ENCODE measurements at places on chromosomes 4 and X. TPM values are rescaled to one million over a fixed set of nuclear protein-coding genes. Genes with fewer than 3 reads are reported as not detected.

GRCh38 chr4:15416357-15417232 lies 11.2 kb upstream of the C1QTNF7 start:
- DNase-seq = no peak

DNA sequence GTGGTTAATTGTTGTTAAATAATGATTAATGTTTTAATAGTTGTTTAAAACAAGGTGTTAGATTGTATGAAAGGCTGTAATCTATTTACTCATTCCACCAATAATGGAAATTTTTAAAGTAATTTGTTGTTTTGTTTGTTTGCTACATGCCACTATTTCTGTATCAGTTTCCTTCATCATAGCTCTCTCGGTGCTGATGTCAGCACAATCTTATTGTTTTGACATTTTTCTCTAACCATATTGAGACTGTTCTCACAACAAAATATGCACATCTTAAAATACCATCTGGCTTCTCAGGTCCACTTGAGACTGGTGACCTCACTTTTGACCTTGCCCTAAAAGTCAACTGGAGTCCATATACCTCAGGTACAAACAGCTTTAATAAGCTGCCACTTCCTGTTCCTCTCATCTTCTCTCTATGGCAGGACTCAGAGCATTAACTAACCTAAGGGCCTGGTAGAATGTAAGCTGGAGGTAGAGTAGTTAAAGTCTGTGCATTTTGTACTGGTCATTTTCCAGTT lies 1.0 kb upstream of the GUCY1B1 start:
- DNase-seq = no peak

DNA sequence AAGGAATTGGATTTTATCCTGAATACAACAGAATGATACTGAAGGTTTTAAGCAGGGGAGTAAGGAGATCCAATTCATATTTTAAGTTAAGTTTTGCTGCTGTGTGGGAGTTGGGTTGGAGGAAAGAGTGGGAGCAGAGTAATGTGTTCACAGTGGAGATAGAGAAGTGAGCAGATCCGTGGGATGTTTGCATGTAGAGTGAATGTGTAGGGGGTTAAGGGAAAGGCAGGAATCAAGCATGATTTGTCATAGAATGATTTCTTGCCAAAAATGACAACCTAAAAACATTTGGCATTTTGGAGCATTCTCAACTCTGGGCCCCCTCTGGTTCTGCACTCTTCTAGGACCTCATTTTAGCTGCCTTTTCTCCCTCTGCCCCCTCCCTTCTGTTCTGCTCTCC lies 76.6 kb downstream of the ARHGAP10 start:
- no peak for DNase-seq

DNA sequence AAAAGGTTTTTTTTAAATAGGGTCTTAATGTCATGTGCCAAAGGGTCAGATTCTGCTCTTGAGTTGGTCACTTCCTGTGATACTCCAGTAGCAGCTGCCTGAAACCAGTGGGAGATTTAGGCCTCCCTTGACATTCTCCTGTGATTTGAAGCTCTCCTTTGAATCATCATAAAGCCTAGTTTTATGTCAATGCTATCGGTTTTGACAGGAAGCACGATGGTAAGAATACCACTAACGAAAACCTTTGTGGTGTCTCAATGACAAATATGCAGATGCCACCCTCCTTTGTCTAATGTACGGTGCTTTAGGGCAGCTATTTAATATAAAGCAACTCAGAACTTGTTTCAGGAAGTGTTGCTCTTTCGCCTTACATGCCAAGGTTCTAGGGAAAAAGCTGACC lies 44.2 kb downstream of the CCNI start:
- no peak for DNase-seq

- DNase-seq = no peak
Measured at GRCh38 chrX:9940421-9940820, 26.7 kb upstream of the CLDN34 start.

DNA sequence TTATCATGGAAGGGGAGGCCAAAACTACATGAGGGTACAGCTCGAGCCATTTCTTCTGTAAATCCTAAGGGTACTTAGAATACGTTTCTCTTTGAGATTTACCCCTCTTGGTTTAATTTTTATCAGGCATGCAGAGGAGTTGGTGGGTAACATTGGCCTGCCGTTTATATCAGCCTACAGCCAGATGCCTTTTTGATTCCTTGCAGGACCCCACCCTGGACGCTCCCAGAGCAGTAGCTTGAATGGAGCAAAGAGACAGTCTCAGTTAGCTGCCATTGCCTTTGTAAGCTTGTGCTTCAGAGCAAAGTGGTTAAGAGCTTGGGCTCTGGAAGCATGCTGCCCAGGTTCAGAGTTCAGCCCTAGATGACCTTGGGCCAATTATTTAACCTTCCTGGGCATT lies 9.0 kb downstream of the DOCK11 start:
- DNase-seq = no peak

DNA sequence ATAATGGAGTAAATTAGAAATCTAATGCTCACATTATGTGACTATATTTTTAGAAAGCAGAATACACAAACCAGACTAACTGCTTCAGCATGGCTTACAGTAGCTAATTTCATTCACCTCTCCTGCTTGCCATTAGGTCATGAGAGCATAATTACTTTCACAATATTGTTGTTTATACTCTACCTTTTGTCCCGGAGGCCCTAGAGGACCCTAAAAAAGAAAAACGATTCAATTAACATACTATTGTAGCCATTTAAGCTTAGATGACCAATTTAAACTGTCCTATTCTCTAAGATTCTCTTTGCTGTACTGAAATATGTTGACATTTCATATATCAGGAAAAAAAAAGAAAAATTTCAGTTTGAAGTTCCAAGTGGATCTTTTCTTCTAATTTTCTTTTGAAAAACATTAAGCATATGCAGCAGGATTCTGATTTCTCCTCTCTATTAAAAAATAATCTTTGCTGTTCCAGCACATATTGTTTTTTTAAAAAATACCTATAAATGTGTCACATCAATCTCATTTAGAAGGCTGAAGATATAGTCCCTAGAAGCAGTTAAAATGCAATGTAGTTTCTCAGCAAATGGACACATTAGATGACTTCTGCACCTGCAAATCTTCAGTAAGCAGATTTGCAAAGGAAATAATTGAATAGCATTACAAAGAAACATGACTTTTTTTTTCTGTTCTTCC lies 157.7 kb upstream of the ETNPPL start:
- DNase-seq = no peak

GRCh38 chrX:117969328-117969727 lies 147.3 kb downstream of the KLHL13 start:
- DNase-seq = no peak

DNA sequence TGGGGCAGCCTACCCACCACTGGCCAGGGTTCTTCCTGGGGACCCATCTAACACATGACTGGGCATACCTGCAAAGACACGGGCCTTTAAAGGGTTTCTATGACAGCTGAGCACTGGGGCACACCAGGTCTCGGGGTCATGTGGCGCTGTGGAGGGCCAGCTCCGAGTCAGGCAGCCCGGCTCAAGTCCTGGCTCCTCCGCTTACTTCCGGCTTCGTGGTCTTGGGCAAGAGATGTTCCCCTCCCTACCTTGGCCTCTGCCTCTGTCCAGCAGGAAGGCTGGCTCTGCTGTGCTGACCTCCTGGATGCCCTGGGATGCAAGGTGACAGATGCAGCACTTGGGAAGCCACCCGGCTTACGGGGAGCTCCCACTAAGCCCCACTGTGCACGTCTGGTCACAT lies 37.6 kb downstream of the HTRA3 start:
- DNase-seq = peak; percentile 69

GRCh38 chr4:160373911-160374310 lies 1271.0 kb downstream of the RAPGEF2 start:
- DNase-seq = no peak

DNA sequence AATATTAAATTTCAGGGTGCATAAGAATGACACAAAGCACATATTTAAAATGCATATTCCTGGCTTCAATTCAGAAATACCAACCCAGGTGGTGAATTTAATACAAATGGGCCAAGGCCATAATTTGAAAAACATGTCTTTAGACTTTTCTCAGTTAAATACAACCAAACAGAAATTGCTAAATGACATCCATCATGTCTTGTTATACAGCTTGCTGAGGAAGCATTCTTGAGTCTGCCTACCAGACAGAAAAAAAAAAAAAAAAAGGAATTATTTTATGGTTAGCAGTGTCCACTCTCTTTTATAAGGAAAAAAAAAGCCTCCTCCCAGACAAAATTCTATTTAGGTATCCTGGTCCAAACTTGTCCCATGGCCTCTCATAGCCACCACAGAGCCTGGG lies 119.1 kb downstream of the PAPSS1 start:
- no peak for DNase-seq

DNA sequence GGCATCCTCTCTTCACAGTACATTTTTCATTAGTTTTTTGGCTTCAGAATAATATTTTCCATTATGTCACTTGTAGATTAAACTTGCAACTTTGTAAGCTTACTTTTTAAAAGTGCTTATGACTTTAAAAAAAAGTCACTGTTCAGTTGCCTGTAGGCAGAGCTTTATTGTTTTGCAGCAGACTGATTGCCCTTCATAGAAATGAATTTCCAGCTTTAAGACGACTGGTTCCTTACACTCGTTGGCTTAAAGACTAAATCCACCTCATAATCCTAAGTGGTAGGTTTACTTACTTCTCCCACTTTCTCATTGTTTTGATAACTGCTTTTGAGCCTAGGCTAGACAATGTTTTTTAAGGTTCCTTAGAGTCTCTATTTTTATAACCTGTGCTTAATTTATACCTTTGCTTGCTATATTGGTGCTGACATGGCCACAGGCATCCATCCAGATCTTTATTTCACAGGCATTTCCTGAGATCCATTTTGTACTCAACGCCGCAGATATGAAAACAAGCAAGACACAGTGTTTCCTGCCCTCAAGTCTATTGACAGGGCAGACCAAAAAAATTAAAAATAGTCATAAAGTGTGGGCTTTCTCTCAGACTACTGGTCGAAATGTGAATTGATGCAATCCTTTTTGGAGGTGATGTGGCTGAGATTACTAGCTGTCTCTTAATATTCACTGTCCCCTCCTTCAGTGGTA lies 12.6 kb upstream of the IL13RA2 start:
- DNase-seq = no peak

DNA sequence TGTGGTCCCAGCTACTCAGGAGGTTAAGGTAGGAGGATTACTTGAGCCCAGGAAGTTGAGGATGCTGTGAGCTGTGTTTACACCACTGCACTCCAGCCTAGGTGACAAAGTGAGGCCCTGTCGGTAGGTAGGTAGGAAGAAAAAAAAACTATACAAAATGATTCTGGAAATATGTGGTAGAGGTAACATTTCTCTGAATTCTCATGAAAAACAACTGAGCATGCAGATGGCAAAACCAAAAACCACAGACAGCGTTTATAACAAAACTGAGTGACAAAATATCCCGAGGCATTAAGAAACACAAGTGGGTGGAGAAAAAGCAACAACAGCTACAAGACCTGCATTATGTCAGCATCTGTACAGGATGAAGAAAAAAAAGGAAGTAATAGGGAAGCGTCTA lies 211.7 kb downstream of the DLG3 start:
- DNase-seq = no peak

SASH3 gene
- 11.6 TPM for total RNA-seq

DRD5 gene
- total RNA-seq = not detected

ITIH6 gene
- not detected for total RNA-seq

COX7B2 gene
- total RNA-seq = not detected

All from posterior vena cava (tissue), 2 donors.